A549 treated with CORT108297 at 1 μM for 4 hours (cell line): ENCODE measurements at places on chromosomes 13 and 19. TPM values are rescaled to one million over a fixed set of nuclear protein-coding genes. Genes with fewer than 3 reads are reported as not detected.

The LILRA2 gene
- not detected in 5 replicates for total RNA-seq

The DACT3 gene
- total RNA-seq = 0.29 to 0.39 TPM (median 0.31 TPM) in 5 replicates

The FGF21 gene
- total RNA-seq = not detected in 5 replicates

The C19orf33 gene
- total RNA-seq = 609 to 811 TPM (median 753 TPM) in 5 replicates

The FSD1 gene
- 7.2 to 9.2 TPM (median 8.3 TPM) in 5 replicates for total RNA-seq
